ENCODE measurements at places on chromosomes 6 and 20. TPM values are rescaled to one million over a fixed set of nuclear protein-coding genes. Genes with fewer than 3 reads are reported as not detected.

DNA sequence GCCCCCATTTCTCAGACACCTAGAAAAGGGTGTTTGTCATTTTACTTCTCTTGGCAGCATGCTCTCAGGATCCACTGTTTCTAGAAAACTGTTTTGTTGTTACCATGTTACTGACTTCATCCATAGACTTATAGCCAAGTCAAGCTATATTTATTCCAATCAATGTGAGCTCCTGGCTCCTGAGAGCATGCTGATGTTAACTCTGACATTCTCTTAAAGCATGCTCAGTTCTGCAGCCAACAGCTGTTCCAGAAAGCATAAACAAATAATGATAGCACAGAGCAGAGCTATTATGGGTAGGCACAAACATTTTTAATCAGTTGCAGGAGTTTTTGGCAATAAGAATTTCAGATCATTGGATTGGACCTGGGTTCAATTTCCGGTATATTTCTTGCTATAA, 92.4 kb upstream of the CEP85L start:
- H3K27ac ChIP-seq: no peak overlapping the region
- no peak for DNase-seq
- H3K4me3 ChIP-seq: no peak overlapping the region
- H3K4me1 ChIP-seq: no peaks in the 10 kb centered on the region
- H3K36me3 ChIP-seq: no peaks in the 10 kb centered on the region

DNA sequence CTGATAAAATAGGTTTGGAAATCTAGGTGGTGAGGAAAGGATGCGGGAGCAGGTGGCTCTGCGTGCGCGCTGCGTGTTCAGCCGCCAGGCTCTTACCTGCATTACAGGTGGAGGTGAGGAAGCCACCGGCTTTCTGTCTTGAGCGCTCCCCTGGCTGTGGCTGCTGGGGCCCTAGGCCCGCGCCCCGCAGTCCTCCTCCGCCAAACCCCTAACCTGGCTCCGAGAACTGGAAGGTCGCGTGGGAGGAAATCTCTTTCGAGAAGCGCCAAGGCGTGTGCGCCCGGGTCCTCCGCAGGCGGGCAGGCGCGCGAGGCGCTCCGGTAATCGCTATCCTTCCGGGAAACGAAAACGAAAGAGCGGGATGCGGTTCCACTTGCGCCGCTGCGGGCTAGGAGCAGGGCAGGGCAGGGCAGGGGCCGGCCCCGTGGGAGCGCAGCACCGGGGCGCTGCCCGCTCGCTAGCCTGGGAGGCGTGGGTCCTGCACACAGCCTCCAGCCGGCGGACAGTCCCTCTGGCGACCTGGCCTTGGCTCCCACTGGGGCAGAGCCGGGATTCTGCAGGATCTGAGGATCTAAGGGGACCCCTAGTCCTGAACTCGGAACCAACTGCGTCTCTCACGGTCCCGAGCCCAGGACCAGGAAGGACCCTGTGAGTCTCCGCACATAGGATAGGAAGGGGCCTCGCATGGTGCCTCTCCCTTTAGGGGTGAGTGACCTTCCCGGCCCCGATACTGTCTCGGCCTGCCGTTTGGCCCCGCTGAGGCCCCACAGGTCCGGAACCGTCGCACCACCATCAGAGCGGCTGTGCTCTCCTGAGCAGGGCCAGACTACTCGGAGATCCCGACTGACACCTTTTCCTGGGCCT, at the start of gene ETV7:
TSS of gene ETV7 (minus strand) at position 230 of the 864 bp plus-strand sequence. CDS start at position 102, 128 bp downstream.
- DNase-seq: peak; percentile 73
- no peaks in the 10 kb centered on the region for H3K36me3 ChIP-seq
- H3K4me1 ChIP-seq: peaks cover 5% of the 10 kb centered on the region
- H3K27ac ChIP-seq: no peak within 1 kb of the TSS
- H3K27me3 ChIP-seq: peaks cover 55% of the 10 kb centered on the region

- H3K27ac ChIP-seq: no peak overlapping the region
- H3K36me3 ChIP-seq: no peaks in the 10 kb centered on the region
- H3K4me3 ChIP-seq: no peak overlapping the region
- DNase-seq: no peak
Measured at GRCh38 chr20:4667836-4668235, 53.9 kb upstream of the PRND start.

- no peak overlapping the region for H3K27ac ChIP-seq
- H3K4me1 ChIP-seq: no peaks in the 10 kb centered on the region
- H3K4me3 ChIP-seq: no peak overlapping the region
- DNase-seq: no peak
- no peaks in the 10 kb centered on the region for H3K36me3 ChIP-seq
Measured at GRCh38 chr6:119449331-119450156, 100.0 kb upstream of the MAN1A1 start.

- no peaks in the 10 kb centered on the region for H3K4me1 ChIP-seq
- no peak overlapping the region for H3K27ac ChIP-seq
- peaks cover 8% of the 10 kb centered on the region for H3K36me3 ChIP-seq
Measured at GRCh38 chr20:35339007-35339406, 46.8 kb upstream of the FAM83C start.

DNA sequence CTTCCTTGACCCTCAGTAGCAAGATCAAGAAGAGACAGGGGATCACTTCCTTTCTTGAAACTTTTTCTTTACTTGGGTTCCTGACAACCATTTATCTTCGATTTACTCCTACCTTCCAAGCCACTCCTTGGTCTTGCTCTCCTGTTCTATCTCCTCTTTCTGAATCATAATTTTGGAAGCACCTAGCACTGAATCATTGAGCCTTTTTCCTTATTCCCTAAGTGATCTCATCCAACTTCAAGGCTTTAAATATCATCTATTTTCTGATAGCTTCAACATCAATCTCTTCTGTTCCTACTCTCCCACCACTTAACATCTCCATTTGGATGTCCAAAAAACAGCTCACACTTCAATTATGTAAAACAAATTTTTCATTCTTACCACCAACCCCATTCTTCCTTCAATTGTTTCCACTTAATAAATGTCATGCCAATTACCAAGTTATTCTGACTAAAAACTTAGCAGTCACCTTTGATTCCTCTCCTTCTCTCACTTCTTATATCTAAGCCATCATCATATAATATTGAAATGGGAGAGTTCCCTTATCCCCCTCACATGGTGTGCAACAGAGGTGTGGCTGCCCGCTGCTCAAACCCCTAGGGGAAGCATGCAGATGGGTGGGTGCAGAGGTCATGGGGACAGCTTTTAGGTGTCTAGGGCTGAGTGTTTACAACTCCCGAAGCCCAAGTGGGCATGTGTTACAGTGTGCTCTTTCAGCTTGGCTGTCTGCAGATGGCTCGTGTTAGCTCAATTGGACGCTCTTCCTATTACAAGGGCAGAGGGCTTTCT, 23.4 kb upstream of the TRDN start:
- peaks cover 4% of the 10 kb centered on the region for H3K4me1 ChIP-seq
- no peaks in the 10 kb centered on the region for H3K36me3 ChIP-seq
- DNase-seq: no peak
- no peak overlapping the region for H3K27ac ChIP-seq
- no peaks in the 10 kb centered on the region for H3K27me3 ChIP-seq

DNA sequence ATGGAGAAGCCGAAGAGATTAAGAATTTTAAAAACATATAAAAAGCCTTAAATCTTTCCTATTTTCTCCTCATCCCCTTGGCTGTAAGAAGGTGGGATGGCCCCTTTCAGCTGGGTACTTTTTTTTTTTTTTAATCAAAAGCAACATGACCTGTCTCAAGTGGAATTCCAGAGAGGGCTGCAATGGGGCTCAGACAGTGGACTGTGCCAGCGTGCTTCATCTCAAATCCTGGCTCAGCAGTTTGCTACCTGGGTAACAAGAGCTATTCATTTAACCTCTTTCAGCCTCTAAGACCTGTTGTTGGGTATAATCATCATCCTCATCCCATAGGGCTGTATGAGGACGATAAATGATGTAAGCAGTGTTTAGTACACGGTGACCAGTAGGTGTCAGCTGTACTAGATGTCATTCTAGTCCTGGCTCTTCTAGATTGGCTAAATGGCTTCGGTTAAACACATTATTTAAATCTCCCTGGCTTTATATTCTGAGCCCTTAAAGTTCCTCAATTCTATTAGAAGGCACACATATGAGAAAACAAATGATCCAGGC, 6.9 kb upstream of the PPP1R3G start:
- H3K4me1 ChIP-seq: no peaks in the 10 kb centered on the region
- no peak for DNase-seq
- H3K36me3 ChIP-seq: no peaks in the 10 kb centered on the region
- H3K27me3 ChIP-seq: peaks cover 14% of the 10 kb centered on the region
- no peak overlapping the region for H3K27ac ChIP-seq

- no peak overlapping the region for H3K4me3 ChIP-seq
- DNase-seq: no peak
- no peak overlapping the region for H3K27ac ChIP-seq
Measured at GRCh38 chr6:134708079-134708478, 241.8 kb downstream of the ALDH8A1 start.

GRCh38 chr6:54335871-54336270, 27.6 kb downstream of the TINAG start:
- H3K4me3 ChIP-seq: no peak overlapping the region
- H3K27ac ChIP-seq: no peak overlapping the region
- H3K27me3 ChIP-seq: no peaks in the 10 kb centered on the region
- no peak for DNase-seq
- no peaks in the 10 kb centered on the region for H3K4me1 ChIP-seq
- no peaks in the 10 kb centered on the region for H3K36me3 ChIP-seq

DNA sequence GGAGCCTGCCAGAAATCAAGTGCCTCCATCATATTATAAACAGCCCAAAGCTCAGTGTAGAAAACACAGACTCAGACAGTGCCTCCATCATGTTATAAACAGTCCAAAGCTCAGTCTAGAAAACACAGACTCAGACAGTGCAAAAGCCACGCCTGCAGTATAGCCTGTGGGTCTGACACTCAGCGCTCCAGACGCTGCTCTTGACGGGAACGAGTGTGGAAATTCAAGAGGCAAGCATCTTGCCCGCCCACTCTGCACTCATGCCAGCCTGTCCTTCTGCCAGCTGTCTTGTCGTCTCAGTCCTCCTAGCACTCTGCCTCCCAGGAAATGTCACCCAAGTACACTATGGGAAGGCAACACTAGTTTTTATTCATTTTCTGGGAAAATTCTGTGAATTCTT, 274.2 kb upstream of the CDH4 start:
- no peaks in the 10 kb centered on the region for H3K27me3 ChIP-seq
- H3K36me3 ChIP-seq: no peaks in the 10 kb centered on the region
- no peaks in the 10 kb centered on the region for H3K4me1 ChIP-seq
- no peak overlapping the region for H3K27ac ChIP-seq
- no peak overlapping the region for H3K4me3 ChIP-seq

DNA sequence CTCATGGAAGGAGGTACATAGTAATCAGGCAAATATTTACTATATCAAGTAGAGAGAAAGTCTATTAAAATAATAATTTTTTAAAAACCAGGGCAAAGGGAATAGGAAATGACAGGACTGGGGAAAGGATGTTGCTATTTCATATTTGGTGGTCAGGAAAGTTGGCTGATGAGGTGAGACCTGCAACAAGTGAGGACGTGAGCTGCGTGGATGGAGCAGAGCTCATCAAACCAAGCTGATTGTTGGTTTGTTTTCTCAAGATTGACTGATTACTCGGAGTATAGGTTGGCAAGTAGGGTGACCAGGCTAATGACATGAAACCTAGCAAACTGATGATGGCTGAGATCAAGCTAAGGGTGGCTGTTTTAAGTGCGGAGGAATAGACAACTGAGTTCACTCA, 6.0 kb downstream of the GJA1 start:
- no peak for DNase-seq
- peaks cover 59% of the 10 kb centered on the region for H3K36me3 ChIP-seq
- peak overlapping the region; percentile 70 for H3K4me3 ChIP-seq
- peaks cover 5% of the 10 kb centered on the region for H3K4me1 ChIP-seq
- no peaks in the 10 kb centered on the region for H3K27me3 ChIP-seq

The BPI gene
- total RNA-seq: not detected

The PI16 gene
- total RNA-seq: not detected

Measured in endodermal cell (in vitro differentiated cells).